ENCODE measurements at places on chromosomes 12 and 14.

DNA sequence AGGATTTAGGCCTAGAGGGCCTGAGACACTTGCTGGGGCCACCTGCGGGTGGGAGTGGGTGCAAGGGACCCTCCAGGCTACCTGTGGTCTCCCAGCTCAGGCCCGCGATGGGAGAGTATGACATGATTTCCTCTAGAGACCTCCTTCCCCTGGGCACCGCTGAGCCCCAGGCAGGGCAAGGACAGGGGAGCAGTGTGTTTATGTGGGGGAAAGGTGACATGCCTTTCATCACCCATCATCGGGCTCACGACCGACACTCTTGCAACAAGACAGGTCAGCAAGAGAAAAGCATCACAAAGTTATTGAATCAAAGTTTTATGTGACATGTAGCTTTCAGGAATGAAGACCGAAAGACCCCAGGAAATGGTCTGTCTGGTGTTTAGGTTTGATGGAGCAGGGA, 19.9 kb downstream of the SH2B3 start:
- DNase-seq, result no peak

GRCh38 chr14:39641224-39641623, 209.0 kb upstream of the FBXO33 start:
- no peak for DNase-seq

DNA sequence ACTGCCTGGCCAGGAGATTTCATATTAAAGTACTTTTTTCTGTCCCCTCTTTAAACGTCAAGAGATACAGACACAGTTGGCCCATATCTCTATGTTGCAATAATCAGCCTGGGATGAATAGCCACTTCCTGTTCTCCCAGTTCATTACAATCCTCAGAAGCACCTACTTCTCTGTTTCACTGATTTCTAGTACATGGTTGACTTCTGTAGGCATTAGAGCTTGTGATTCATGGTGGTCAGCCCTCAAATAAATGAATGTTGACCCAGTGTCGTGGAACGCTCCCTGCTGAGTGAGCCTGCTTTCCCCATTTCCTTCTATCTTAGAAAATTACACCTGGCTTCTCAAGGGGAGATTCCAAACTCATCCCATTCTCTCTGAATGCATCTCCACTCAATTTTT, 416.7 kb downstream of the PDZRN4 start:
- no peak for DNase-seq

GRCh38 chr12:72560003-72560769, 288.0 kb downstream of the TRHDE start:
- no peak for DNase-seq

- DNase-seq, result no peak
Observed at GRCh38 chr12:26058818-26059217, 66.0 kb downstream of the BHLHE41 start.

- DNase-seq, result peak; percentile 57
Observed at GRCh38 chr12:108618079-108618952, 15.4 kb downstream of the SELPLG start.

DNA sequence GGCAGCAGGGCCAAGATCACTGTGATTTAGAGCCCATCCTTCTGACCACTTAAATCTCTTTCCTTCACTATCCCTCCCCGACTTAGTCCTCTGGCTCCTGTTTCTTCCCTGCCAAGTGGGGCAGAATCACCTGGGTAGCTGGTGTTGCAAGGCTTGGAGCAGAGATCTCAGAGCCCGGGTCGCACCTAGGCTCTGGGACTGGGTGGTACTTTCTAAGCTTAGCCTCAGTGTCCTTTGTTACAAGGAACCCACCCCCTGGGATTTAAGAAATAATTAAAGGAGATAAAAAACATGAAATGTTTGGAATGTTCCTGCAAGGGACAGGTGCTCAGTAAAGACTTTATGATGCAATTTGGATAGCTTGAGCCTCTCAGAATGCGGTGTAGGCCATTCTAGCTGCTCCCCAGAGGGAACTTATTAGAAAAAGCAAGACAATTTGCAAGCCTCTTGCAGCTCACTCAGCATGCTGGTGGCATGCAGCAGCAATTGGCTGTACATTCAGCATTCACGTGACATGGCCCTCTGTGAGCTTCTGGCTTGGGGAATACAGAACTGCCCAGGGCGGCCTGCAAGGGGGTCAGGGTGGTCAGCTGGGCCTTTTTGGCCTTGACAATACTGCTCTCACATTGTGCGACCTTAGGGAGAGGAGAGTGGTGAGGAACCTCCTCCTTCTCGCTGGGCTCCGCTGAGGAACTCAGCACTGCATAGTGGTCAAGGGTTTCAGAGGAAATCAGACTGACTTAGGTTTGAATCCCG, 16.8 kb downstream of the C14orf132 start:
- DNase-seq, result no peak

DNA sequence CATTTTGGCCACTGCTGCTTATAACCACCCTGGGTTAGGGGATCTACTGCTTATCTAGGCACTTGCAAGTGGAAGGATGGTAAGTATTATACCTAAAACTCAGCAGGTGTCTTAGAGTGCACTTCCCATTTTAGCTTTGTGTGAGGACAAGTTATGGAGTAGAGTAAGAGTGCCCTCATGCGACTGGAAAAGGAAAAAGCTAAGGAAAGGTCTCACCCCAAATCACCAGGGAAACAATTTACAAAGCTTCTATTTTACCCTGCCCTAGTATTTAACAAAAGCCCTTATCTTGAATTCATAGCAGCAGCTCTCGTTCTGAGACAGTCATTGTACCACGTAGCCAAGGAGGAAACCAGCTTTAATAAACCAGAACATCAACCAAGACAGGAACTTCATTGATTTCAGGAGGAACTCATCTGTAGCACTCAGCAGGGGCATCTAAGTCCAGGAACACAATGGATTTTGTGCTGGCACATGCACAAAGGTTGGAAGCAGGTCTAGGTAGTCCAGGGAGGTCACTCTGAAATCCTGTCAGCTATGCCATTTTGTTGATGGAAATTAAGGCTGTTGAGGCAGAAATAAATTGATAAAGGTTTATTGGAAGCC, 2.9 kb downstream of the RDH12 start:
- peak; percentile 7 for DNase-seq
